Camera-type eye (tissue), 1 donor: ENCODE measurements at places on chromosomes 7 and 10. TPM values are rescaled to one million over a fixed set of nuclear protein-coding genes. Genes with fewer than 3 reads are reported as not detected.

The NAT16 gene
- 0.82 TPM for total RNA-seq

The LLCFC1 gene
- not detected for total RNA-seq

The AGAP6 gene
- 8.5 TPM for total RNA-seq

The GPRIN2 gene
- 9.0 TPM for total RNA-seq

The MMD2 gene
- 5.7 TPM for total RNA-seq

The KNDC1 gene
- total RNA-seq = 8.6 TPM

The RARRES2 gene
- 66.2 TPM for total RNA-seq

The ABCA13 gene
- 1.8 TPM for total RNA-seq

The CUZD1 gene
- total RNA-seq = 1.3 TPM

The PGAM1 gene
- 201 TPM for total RNA-seq

The SMNDC1 gene
- total RNA-seq = 24.5 TPM

The ZNF853 gene
- 20.7 TPM for total RNA-seq

The ANXA8L1 gene
- total RNA-seq = 4.9 TPM

The COL28A1 gene
- 5.5 TPM for total RNA-seq

The PRKG1 gene
- 52.7 TPM for total RNA-seq

The HMX2 gene
- not detected for total RNA-seq

The MALRD1 gene
- total RNA-seq = 6.2 TPM

The ANKRD61 gene
- total RNA-seq = not detected

The INTS1 gene
- 52.5 TPM for total RNA-seq

The TEX47 gene
- total RNA-seq = not detected

The SLC16A12 gene
- 4.4 TPM for total RNA-seq
